ENCODE measurements at places on chromosomes 11 and 22. TPM values are rescaled to one million over a fixed set of nuclear protein-coding genes. Genes with fewer than 3 reads are reported as not detected.

The HTR3A gene
- 0.16 TPM for total RNA-seq

The BANF1 gene
- total RNA-seq, result 17.2 TPM

The SPDYC gene
- total RNA-seq, result not detected

The TMEM179B gene
- total RNA-seq, result 20.0 TPM

The CECR2 gene
- 24.2 TPM for total RNA-seq

The MS4A2 gene
- total RNA-seq, result 1.5 TPM

The TEAD1 gene
- 121 TPM for total RNA-seq

The PACSIN3 gene
- total RNA-seq, result 35.2 TPM

The OR2AT4 gene
- not detected for total RNA-seq

The MS4A8 gene
- not detected for total RNA-seq

The APOA5 gene
- total RNA-seq, result not detected

The ATM gene
- total RNA-seq, result 189 TPM

The CCDC90B gene
- total RNA-seq, result 74.0 TPM

The OTOG gene
- total RNA-seq, result not detected

The CASP5 gene
- not detected for total RNA-seq

The TRPC6 gene
- total RNA-seq, result 11.6 TPM

All from camera-type eye (tissue), 1 donor.